A549 (cell line): ENCODE measurements at places on chromosomes 1 and 21.

DNA sequence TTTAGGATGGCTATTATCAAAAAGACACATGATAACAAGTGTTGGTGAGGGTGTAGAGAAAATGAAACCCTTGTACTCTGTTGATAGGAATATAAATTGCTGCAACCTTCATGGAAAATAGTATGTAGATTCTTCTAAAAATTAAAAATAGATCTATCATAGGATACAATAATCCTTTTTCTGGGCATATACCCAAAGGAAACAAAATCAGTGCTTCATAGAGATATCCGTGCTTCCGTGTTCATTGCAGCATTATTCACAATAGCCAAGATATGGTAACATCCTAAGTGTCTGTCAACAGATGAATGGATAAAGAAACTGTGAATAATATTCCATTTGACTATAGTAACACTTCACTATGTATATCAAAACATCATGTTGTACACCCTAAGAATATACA, 106.7 kb downstream of the MIS18A start:
- DNase-seq: no peak

DNA sequence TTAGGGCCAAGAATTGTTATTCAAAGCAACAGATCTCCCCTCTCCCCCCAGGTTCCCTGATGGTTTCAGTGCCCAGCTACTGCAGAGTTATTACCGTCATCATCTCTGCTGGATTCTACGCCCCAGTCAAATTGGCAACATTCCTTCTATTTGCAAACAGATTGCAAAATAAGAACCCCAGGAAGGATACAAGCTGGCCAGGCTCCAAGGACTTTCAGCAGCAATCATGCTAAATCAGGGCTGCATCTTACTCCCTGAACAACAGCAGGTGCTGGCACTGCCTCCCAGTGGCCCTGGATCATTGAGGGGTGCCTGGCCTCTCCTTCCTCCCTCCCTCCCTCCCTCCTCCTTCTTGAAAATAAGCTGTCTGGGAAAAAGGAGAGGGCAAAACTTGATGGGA, 521.6 kb upstream of the BEND5 start:
- no peak for DNase-seq

DNA sequence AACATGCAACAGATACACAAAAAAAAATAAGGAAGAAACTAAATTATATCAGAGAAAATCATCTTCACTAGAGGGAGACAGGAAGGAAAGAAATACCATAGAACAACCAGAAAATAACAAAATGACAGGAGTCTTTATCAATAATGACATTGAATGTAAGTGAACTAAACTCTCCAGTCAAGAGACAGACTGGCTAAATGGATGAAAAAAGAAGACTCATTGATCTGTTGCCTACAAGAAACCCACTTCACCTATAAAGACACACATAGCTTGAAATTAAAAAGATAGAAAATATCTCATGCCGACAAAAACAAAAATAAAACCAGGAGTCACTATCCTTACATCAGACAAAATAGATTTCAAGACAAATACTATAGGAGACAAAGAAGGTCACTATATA, 593.1 kb upstream of the USP24 start:
- DNase-seq: no peak

DNA sequence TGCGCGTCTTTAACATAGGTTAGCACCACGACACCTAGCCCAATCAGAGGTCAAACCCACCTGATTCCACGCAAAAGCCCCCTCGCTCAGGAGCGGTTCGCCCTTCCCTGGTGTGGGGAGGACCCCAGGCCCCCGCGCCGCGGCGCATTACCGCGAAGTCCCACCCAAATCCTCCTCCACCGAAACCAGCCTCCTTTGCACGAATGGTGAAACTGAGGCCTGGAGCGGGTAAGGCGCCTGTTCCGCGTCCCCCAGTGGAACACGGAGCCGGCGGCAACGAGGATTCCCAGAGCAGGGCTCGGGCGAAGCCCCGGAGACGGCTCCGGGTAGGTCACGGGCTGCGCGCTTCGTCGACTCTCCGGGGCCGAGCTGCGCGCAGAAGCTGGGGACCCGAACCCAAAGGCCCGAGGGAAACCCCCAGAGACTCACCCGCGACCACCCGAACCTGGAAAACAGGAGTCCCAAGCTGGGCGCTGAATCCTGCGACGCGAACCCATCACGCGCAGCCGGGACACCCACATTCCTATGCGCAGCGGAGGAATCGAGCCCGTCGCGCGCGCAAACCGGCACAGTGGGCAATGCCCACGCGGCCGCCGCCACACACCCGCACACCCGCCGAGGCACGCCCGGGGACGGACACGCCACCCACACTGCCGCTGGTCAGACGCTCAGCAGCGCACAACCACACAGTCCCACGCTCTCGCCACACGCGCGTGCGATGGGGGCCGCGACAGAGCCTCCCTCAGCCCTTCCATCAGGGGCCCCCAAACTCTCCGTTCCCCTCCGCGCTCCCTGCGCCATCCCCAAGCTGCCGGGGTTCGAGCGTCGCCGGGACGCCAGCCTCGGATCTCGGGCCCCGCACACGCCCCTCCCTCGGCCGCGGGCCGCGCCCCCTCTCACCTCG, 507 bp downstream of the GLIS1 start:
- no peak for DNase-seq

DNA sequence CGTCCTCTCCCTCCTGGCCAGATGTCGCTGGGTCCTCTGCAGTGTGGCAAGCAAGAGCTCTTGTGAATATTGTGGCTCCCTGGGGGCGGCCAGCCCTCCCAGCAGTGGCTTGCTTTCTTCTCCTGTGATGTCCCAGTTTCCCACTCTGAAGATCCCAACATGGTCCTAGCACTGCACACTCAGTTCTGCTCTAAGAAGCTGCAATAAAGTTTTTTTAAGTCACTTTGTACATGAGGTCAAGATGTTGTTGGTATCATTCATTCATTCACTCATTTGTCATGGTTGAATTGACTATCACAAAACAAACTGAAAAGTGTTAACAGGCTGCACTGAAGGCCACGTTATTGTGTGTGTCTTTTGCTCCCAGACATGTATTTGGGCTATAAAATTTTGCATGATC, 8.2 kb upstream of the PADI6 start:
- no peak for DNase-seq

GRCh38 chr1:23594927-23595353, 35.6 kb upstream of the ID3 start:
- DNase-seq: no peak

- no peak for DNase-seq
These were observed 67.3 kb downstream of the URB2 start for GRCh38 chr1:229693129-229693900.

- no peak for DNase-seq
These were observed 281.6 kb downstream of the TPR start for GRCh38 chr1:186093437-186093836.

DNA sequence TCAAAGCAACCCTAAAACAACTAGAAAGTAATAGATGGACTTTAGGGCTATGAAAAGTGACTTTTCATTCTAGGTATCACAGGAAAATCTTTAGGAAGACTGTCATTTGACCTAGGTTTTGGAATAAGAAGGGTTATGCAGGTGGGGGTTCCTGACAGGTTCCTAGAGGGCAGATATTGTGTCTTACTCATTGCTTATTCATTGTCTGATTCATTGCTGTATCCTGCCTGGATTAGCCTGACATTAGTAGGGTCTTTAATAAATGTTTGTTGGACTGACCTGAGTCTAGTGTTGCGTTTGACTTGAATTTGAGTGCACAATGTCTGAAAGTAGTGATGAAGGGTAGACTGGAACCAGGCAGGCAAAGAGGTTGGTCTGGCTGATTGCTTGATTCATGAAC, 6.0 kb downstream of the FNBP1L start:
- DNase-seq: no peak

- DNase-seq: no peak
These were observed 421.5 kb downstream of the PTPRU start for GRCh38 chr1:29657816-29658215.

DNA sequence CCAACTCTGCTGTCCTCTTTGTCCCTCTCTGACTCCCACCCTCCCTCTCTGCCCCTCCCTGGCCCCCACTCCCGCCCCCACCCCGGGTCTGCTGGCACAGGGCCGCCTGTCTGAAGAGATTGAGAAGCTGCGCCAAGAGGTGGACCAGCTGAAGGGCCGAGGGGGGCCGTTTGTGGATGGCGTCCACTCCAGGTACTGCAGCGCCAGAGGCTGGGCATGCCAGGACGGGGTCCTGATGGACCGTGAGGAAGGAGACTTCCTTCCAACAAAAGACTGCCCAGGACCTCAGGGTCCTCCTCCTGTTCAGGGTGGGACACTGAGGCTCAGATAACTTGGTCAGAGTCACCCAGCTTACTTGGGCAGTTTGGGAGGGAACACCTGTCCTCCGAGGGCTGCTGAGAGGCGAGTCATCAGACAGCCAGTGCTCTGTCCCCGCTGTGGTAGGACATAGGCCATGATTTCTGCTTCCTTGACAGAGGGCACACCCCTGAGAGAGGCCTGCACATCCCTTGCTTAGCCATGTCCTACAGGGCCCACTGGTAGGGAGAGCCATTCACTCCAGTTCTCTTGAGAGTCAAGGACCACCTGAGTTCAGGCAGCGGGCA, 23.4 kb downstream of the PPFIA4 start:
- DNase-seq: no peak
